ENCODE measurements at places on chromosomes 3 and 15. TPM values are rescaled to one million over a fixed set of nuclear protein-coding genes. Genes with fewer than 3 reads are reported as not detected.

DGKG gene
- 0.40 TPM for total RNA-seq

GCNT3 gene
- total RNA-seq: 11.4 TPM

GOLGA8G gene
- total RNA-seq: not detected

IGSF11 gene
- 0.32 TPM for total RNA-seq

GOLGA8S gene
- 0.24 TPM for total RNA-seq

MOBP gene
- not detected for total RNA-seq

CDC25A gene
- 3.8 TPM for total RNA-seq

MASP1 gene
- 1.6 TPM for total RNA-seq

NRROS gene
- total RNA-seq: 0.40 TPM

TMEM44 gene
- 7.9 TPM for total RNA-seq
